Fibroblast of the aortic adventitia (primary cell): ENCODE measurements at places on chromosomes 2 and 18. TPM values are rescaled to one million over a fixed set of nuclear protein-coding genes. Genes with fewer than 3 reads are reported as not detected.

- no peak for DNase-seq
Observed at GRCh38 chr2:169438466-169439072, 40.7 kb upstream of the BBS5 start.

- DNase-seq = no peak
Observed at GRCh38 chr2:73215254-73215653, 1.2 kb downstream of the SMYD5 start.

- no peak for DNase-seq
Observed at GRCh38 chr2:127662937-127663565, 12.3 kb downstream of the LIMS2 start.

Gene DSC1
- 0.25 TPM in 1 of 2 replicates, not detected in the other for total RNA-seq

Gene KIF3C
- 10.8 and 11.8 TPM in 2 replicates for total RNA-seq

Gene SPEG
- 22.7 and 36.1 TPM in 2 replicates for total RNA-seq
